K562 (cell line): ENCODE measurements at places on chromosomes 6 and 20. TPM values are rescaled to one million over a fixed set of nuclear protein-coding genes. Genes with fewer than 3 reads are reported as not detected.

GRCh38 chr6:109944448-109944847 is 33.7 kb upstream of the GPR6 start:
- H3K4me3 ChIP-seq: no peak overlapping the region
- no peak for DNase-seq
- peaks cover 10% of the 10 kb centered on the region for H3K27me3 ChIP-seq
- no peaks in the 10 kb centered on the region for H3K36me3 ChIP-seq
- no peak overlapping the region for H3K27ac ChIP-seq
- H3K4me1 ChIP-seq: no peaks in the 10 kb centered on the region

DNA sequence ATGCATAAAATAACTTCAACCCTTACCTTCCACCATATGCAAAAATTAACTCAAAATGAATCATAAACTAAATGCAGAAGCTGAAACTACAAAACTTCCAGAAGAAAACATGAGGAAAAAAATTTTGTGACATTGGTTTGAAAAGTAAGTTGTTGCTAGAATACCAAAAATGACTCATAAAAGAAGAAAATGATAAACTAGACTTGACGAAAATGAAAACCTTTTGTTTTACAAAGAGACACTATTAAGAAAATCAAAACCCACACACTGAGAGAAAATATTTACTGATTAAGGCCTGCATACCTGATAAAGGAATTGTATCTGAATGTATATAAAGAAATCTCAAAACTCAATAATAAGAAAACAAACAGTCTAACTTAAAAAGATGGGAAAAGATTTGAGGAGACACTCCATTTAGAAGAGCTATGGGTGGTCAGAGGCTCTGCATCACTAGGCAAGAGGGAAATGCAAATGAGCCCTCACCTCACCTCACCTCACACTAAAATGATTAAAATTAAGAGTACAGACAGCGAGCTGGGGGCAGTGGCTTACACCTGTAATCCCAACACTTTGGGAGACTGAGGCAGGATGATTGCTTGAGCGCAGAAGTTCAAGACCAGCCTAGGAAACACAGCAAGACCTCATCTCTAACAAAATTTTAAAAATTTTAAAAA is 97.6 kb upstream of the CST7 start:
- H3K4me3 ChIP-seq: no peak overlapping the region
- H3K27ac ChIP-seq: no peak overlapping the region
- no peaks in the 10 kb centered on the region for H3K27me3 ChIP-seq
- DNase-seq: no peak

DNA sequence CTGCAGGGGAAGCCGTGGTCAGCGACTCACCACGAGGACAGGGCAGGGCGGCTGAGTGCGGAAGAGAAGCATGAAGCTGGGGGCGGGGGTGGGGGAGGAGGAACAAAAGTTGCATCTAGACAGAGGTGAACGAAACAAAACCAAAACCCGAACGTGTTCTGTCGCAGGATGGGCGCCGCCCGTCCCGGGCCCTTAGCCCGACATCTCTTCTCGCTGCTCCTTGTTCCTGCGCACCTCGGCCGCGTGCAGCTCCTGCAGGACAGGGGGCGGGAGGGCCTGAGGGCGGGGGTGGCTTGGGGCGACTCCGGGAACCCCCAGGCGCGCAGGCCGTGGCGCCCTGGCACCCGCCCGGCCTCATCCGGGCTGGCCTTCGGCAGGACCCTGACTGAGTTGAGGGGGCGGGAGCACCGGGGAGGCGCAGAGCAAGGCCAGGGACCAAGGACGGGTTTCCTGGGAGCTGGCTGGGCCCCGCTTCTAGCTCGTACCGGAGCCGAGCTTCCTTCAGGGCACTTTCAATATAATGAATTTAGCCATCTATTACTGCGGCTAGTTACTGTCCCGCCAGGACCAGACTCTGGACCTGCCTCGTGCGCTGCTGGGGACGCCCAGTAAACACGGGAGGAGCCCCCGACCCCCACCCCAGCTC is 12.0 kb downstream of the STMN3 start:
- H3K36me3 ChIP-seq: peaks cover 5% of the 10 kb centered on the region; the same call in 1 of the 3 replicates
- H3K4me3 ChIP-seq: peak overlapping the region; percentile 25; the same call in 1 of the 2 replicates
- peak overlapping the region; percentile 43; the same call in 1 of the 3 replicates for H3K27ac ChIP-seq
- no peaks in the 10 kb centered on the region for H3K27me3 ChIP-seq
- DNase-seq: peak; percentile 27

GRCh38 chr6:70857387-70858077 is 99.3 kb downstream of the B3GAT2 start:
- H3K4me1 ChIP-seq: no peaks in the 10 kb centered on the region
- no peak for DNase-seq
- H3K36me3 ChIP-seq: no peaks in the 10 kb centered on the region

MOXD1 gene
- 0.04 TPM in 1 of 2 replicates, not detected in the other for total RNA-seq

DNA sequence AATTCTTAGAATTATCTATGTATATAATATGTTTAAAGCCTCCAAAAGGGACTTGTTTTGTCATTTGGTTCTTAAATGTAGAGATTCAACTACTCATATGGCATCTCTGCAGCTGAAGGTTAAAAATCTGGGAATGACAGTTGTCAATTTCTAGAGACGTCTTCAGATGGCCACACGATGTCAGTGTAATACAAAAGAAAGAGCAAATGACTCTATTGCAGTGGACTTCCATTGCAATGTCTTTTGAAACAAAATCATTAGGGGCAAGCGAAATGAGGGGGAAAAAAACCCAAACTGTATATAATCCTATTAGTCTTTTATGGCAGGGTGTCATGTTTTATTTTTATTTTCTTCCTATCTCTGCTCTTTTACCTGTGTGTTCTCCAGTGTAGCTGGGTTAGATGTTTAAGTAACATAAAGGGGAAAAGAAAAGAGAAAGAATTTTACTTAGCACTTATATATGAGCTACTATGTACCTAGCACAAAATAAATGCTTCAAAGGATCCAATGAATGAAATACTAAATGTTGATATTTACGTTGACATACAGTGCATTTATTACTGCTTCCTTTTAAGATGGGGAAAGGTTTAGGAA is 26.2 kb downstream of the CCN2 start:
- H3K27me3 ChIP-seq: no peaks in the 10 kb centered on the region
- H3K4me1 ChIP-seq: no peaks in the 10 kb centered on the region
- DNase-seq: no peak

STMN3 gene
- total RNA-seq: 50.2 and 52.4 TPM in 2 replicates

- no peak overlapping the region for H3K27ac ChIP-seq
- no peaks in the 10 kb centered on the region; the same call in 1 of the 2 replicates for H3K4me1 ChIP-seq
- no peak overlapping the region for H3K4me3 ChIP-seq
- DNase-seq: no peak
Observed at GRCh38 chr6:134376785-134377184, 58.9 kb upstream of the SGK1 start.

DNA sequence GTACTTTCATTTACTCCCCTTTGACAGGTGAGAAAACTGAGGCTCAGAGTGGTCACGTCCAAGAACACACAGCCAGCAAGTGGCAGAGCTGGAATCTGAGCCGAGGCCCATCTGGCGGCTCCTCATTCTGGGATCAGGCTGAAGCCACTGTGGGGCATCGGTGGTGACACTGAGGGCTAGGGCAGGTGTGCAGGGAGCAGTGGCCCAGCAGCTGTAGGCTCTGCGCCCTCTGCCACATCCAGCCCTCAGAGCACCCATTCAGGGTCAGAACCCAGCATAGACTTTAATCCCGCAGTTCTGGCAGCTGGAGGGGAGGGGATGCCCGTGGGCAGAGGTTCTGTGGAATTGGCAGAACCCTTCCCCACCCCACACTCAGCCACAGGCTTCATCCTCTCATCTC is 210.3 kb downstream of the PREX1 start:
- peaks cover 45% of the 10 kb centered on the region for H3K27me3 ChIP-seq
- no peak for DNase-seq
- H3K4me3 ChIP-seq: no peak overlapping the region
- no peaks in the 10 kb centered on the region for H3K36me3 ChIP-seq
- H3K4me1 ChIP-seq: peaks cover 18% of the 10 kb centered on the region

GRCh38 chr6:147195510-147195909 is 8.7 kb upstream of the STXBP5 start:
- no peak overlapping the region for H3K4me3 ChIP-seq
- H3K36me3 ChIP-seq: no peaks in the 10 kb centered on the region
- no peak for DNase-seq

GRCh38 chr6:160863782-160864181 is 127.8 kb upstream of the MAP3K4 start:
- no peak overlapping the region for H3K4me3 ChIP-seq
- no peak for DNase-seq
- H3K27me3 ChIP-seq: no peaks in the 10 kb centered on the region
- H3K36me3 ChIP-seq: no peaks in the 10 kb centered on the region
- no peak overlapping the region for H3K27ac ChIP-seq

DNA sequence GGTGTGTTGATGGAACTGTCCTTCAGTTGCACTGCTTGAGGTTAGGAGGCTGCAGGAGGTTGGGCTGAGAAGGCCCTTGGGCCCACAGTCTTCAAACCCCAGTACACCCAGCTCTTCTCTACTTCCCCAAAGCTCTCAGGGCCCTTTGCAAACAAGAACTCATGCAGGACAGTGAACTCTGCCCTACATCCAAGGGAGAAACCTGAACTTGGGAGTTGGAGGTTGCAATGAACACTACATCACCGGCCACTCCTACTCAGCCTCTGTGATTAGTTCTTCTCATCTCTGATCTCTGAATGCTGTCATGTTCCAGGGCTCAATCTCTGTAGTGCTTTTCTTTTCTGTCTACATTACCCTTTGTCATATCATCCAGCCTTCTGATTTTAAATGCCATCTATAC is 148.5 kb upstream of the PDE7B start:
- H3K4me1 ChIP-seq: no peaks in the 10 kb centered on the region
- H3K27me3 ChIP-seq: 0 out of 2 replicates have a peak, but pooled peaks cover 3% of the 10 kb centered on the region
- no peaks in the 10 kb centered on the region for H3K36me3 ChIP-seq
- no peak for DNase-seq
- H3K27ac ChIP-seq: no peak overlapping the region

PPP2R5D gene
- 45.3 and 45.5 TPM in 2 replicates for total RNA-seq

MICAL1 gene
- total RNA-seq: 11.0 and 12.3 TPM in 2 replicates

ZBTB46 gene
- total RNA-seq: 4.1 and 4.6 TPM in 2 replicates

EDN1 gene
- total RNA-seq: not detected in 2 replicates

PAK5 gene
- not detected in 2 replicates for total RNA-seq

SIGLEC1 gene
- total RNA-seq: 0.04 and 0.07 TPM in 2 replicates

- H3K4me1 ChIP-seq: no peaks in the 10 kb centered on the region; the same call in 1 of the 2 replicates
- H3K4me3 ChIP-seq: no peak overlapping the region
- peaks cover 8% of the 10 kb centered on the region for H3K27me3 ChIP-seq
- H3K36me3 ChIP-seq: no peaks in the 10 kb centered on the region
- no peak overlapping the region for H3K27ac ChIP-seq
Observed at GRCh38 chr20:54134445-54135220, 39.2 kb downstream of the CYP24A1 start.

RIMS4 gene
- not detected in 2 replicates for total RNA-seq

DNA sequence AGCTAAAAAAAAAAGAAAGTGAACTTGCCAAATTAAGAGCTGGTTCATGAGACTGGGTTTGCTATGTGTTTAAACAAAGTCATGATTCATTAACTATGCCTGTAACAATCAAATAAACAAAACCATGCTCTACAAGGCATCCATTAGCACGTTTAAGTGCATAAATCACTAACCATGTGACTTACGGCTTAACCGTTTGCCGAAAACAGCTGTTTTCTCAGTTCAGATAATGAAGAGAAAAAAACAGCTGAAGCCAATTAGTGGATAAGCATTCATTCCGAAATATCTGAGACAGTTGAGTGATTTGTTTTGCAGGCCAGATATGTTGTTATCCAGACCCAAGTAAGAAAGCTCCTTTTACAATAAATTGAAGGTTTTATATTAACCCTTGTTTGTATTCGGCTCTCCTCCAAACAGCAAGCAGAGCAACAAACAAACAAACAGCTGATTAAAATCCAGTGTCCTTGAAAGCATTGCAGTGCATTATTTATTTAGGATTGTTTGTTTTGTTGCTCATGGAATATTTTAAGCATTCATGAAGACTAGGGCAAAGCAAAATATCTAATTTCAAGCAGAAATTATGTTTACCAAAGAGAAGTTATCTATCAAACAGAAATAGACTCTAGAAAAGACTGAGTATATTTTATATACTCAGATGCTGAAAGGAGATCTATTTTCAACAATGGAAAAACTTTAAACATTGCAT is 343.5 kb downstream of the RFPL4B start:
- H3K36me3 ChIP-seq: no peaks in the 10 kb centered on the region
- H3K27ac ChIP-seq: peak overlapping the region; percentile 39; the same call in 2 of the 3 replicates
- no peaks in the 10 kb centered on the region for H3K4me1 ChIP-seq

TMEM244 gene
- not detected in 2 replicates for total RNA-seq

RAB44 gene
- not detected in 2 replicates for total RNA-seq

HSPA1A gene
- total RNA-seq: 265 and 360 TPM in 2 replicates

GRCh38 chr6:17519120-17519519 is 81.0 kb upstream of the FAM8A1 start:
- no peak overlapping the region for H3K4me3 ChIP-seq
- no peaks in the 10 kb centered on the region for H3K36me3 ChIP-seq
- H3K27me3 ChIP-seq: peaks cover 38% of the 10 kb centered on the region
- H3K4me1 ChIP-seq: no peaks in the 10 kb centered on the region
- DNase-seq: no peak

DNA sequence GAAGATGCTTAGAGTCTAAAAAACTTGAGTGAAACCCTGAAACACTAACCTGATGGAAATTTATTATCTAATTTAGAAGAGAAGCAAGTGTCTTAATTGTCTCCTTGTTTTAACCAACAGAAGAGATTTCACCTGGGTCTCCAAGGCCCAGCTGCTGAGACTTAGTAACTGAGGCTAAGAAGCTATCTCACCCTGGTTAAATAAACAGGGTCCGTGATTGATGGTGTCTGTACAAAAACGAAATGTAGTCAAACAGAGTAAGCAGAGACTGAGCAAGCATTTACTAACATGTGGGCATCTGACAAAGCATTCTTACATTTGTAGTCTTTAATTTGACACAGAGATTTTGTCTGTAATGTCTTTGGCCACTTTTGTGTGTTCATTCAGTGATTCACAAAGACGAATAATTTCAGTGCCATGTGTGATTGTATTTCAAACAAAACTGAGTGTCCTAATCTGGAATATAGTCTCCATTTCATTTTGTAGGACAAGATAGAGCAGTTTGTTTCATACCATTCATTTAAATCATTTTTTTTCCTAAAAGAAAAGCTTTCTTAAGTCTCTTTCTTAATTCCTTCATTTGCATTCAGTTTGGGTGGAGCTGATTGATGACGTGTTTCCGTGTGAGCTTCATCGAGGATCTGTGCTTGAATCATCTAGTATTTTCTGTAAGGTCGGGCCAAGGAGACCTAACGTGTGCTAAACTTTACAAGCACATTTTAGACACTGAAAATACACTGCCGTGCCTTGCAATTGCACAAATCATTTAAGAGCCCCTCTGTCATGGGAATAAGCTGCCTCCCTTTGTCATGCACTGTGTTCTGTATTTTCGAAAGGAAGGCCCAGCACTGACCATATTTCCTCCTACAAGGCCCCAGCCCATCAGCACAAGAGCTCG is 170.6 kb upstream of the QKI start:
- no peak for DNase-seq
- H3K4me3 ChIP-seq: no peak overlapping the region
- peaks cover 38% of the 10 kb centered on the region for H3K27me3 ChIP-seq
- H3K4me1 ChIP-seq: 0 out of 2 replicates have a peak, but pooled peaks cover 3% of the 10 kb centered on the region
- no peak overlapping the region for H3K27ac ChIP-seq

- H3K27me3 ChIP-seq: peaks cover 81% of the 10 kb centered on the region
- no peak overlapping the region for H3K4me3 ChIP-seq
- DNase-seq: no peak
- H3K27ac ChIP-seq: no peak overlapping the region
Observed at GRCh38 chr20:63473555-63474449, 1.3 kb upstream of the KCNQ2 start.
